NCI-H1092 (cell line): ENCODE measurements at places on chromosomes 2 and 18.

GRCh38 chr2:174659069-174659900, 61.7 kb upstream of the WIPF1 start:
- no peak for DNase-seq

DNA sequence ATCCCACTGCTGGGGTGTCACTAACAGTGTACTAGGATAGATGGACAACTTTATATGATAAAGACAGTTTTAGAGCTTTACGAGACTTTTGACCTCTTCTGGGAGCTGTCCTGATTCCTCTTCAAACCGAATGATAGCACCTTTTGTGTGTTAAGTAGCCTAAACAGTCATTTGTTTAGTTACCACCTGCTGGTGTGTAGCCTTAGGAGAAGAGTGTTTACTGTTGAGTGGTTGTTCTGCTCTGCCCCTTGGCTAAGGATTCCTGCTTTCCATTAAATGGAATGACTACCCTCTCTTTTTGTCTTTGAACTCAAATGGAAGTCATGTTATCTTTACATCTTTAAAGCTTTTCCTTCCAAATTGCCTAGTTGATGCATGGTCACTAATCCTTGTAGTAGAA, 28.0 kb upstream of the MGAT5 start:
- no peak for DNase-seq

DNA sequence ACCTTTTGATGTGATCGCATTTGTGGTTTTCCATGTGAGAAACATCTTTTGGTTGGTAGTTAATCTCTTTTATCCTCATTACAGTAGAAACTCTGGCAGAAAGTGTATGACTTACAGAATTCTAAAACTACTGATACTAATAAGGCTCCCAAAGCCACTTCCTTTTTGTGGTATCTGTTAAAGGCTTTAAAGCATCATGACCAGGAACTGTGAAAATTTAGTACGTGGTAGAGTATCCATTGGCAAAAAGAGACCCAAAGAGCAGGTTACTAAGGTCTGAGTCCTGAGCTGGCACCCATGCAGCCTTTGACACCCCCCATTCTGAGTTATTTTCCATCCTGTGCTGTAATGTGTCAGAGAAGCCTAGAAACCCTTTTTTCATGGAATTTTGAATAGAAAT, 94.5 kb downstream of the DPP4 start:
- DNase-seq = no peak

GRCh38 chr2:190607014-190607597, 41.8 kb upstream of the NAB1 start:
- DNase-seq = no peak

DNA sequence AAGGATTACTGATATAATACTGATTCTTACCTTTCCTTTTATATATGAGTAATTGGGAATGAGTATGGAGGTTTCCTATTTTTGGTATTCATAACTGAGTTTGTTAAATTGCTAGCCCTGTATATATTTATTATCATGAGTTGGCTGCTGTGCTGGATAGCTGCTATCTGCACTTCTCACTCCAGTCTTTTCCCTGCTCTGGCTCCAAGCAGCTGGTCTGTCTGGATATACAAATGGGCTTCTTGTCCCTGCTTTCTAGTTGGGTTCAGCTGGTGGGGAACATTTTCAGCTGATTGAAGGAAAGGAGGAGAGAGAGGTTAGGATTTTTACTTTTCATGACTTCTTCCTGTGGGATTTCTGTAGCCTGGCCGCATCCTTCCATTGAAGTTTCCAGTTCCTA, 41.2 kb downstream of the AGFG1 start:
- no peak for DNase-seq

DNA sequence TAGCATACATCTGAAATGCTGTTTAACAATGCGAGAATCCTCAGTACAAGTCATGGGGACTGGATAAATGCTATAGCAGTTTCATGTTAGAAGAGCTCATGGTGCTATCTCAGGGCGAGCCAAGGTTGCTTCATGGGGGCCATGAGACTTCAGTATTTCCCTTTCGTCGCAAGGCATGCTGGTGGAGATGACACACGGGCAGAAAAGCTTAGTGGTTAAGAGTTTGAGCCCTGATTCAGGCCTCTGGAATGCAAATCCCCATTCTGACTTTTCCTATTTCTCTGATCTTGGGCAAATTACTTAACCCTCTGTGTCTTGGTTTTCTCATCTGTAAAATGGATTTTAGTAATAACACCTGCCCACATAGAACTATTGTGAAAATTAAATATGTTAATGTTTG, 57.4 kb upstream of the EPHA4 start:
- no peak for DNase-seq

DNA sequence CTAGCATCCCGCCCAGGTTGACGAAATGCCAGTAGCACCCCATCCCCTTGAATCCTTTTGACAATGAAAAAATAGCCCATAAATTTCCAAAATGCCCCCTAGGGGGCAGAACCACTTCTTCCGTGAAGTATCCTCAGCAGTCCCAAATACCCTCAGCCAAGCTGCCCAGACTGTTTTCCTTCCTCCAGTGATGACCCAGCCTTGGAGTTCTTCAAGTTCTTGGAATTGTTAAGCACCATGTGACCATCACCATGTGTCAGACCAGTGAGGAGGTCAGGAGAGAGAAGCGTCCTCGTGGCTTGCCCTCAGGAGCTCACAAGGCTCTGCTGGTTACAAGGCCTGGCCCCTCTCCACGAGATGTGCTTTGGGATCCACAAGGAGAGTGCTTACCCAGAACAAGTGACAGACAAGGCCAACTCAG, 1.4 kb upstream of the SLC23A3 start:
- no peak for DNase-seq

- DNase-seq = no peak
Observed at GRCh38 chr18:31102025-31102684, at the start of gene DSC2. Gene DSC2, minus strand, starts transcription at chr18:31102421. Its CDS starts 450 bp downstream, at chr18:31101971.

DNA sequence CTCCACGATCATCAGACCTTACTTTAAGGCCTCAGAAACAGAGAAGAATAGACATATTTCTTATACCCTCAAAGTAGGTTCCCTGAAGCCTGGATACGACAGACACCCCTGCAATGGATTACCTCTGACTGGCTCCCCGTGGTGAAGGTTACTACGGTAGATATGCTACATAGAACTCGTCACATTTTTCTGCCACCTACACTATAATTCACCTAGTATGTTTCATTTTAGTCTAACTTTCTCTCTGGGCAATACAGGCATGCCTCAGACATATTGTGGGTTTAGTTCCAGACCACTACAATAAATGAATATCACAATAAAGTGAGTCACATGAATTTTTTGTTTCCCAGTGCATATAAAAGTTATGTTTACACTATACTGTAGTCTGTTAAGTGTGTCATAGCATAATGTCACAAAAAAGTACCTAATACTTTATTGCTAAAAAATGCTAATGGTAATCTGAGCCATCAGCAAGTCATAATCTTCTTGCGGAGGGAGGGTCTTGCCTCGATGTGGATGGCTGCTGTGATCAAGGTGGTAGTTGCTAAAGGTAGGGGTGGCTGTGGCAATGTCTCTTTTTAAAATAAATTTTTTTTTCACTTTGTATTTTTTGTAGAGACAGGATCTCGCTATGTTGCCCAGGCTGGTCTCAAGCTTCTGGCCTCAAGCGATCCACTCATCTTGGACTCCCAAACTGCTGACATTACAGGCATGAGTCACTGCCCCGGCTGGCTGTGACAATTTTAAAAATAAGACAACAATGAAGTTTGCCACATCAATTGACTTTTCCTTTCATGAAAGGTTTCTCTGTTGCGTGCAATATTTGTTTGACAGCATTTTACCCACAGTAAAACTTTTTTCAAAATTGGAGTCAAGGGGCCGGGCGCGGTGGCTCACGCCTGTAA, 64.6 kb downstream of the TGIF1 start:
- DNase-seq = no peak

- DNase-seq = no peak
Observed at GRCh38 chr2:85527787-85528186, 11.2 kb upstream of the MAT2A start.

GRCh38 chr2:123770996-123771720, 253.9 kb upstream of the CNTNAP5 start:
- DNase-seq = no peak

GRCh38 chr2:6352906-6353515, 512.7 kb downstream of the CMPK2 start:
- peak; percentile 14 for DNase-seq

DNA sequence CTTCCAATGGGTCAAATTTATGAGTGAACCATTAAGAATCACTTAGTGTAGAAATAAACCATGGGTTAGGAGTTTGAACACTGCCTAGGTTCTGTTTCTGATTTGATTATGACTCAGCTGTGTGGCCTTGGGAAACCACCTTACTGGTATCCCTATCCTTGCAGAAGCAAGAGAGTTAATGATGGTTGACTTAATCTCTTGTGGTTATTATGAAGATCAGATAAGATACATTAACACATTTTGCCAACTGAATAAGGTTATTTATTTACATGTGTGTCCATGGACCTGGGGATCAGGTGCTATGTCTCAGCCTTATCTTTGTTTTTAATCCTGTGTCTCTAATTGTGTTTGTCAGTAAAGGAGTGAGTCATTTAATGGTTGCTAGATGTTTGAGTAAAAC, 5.4 kb upstream of the KCNJ13 start:
- DNase-seq = no peak

DNA sequence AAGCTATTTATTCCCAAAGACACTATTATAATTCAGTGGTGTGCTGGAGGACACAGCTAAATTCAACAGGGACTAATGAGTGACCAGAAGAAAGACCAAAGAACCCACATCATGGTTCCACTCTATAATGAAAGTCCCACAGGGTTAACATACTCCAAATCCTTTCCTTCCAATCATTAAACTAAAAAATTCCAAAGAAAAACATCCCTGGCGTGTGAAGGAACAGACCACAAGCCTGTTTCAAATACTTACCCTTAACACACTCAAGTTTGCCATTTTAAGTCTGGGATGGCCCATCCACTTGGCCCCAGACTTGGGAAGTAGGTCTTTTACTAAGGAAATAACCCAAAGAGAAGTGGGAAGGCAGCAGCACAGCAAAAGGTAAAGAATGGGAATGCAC, 150.1 kb upstream of the CCDC150 start:
- no peak for DNase-seq

- DNase-seq = no peak
Observed at GRCh38 chr2:20676353-20677215, 9.6 kb downstream of the GDF7 start.

DNA sequence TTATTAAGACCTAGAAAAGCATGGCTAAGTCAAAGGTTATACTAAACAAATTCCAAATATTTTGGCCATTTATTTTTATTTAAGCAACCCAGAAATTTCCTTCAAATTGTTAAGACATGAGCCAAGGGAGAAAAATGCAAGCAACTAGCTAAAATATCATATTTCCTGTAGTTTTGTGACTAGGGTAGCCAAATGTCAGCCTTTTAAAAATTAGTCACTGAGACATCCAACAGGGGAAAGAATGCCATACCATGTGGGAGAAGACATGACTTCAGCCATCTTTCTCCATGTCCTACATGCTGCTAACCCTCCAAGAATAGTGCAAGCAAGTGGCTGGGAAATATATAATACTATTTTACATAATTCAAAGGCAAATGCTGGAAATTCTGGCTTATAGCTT, 197.9 kb downstream of the DSEL start:
- DNase-seq = no peak

GRCh38 chr18:37464257-37464656, 101.3 kb downstream of the CELF4 start:
- DNase-seq = no peak

- no peak for DNase-seq
Observed at GRCh38 chr18:23648456-23648855, 14.3 kb downstream of the ANKRD29 start.

DNA sequence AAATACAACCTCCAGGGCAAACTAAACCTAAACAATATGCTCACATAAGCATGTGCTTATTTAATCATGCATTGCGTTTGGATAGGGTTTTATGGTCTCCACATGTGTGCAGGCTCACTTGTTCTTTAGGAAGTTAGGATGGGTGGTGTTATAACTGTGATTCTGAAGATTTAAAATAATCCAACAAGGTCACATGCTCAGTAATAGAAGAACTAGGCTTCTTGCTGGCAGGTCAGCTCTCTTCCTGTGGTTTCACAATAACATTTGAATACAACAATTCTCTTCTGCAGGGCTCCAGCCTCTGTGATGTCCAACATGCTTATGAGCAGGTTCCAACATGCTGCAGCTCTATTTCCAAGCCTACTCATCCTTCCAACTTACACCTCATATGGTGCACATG, 84.0 kb downstream of the MYL12B start:
- no peak for DNase-seq

DNA sequence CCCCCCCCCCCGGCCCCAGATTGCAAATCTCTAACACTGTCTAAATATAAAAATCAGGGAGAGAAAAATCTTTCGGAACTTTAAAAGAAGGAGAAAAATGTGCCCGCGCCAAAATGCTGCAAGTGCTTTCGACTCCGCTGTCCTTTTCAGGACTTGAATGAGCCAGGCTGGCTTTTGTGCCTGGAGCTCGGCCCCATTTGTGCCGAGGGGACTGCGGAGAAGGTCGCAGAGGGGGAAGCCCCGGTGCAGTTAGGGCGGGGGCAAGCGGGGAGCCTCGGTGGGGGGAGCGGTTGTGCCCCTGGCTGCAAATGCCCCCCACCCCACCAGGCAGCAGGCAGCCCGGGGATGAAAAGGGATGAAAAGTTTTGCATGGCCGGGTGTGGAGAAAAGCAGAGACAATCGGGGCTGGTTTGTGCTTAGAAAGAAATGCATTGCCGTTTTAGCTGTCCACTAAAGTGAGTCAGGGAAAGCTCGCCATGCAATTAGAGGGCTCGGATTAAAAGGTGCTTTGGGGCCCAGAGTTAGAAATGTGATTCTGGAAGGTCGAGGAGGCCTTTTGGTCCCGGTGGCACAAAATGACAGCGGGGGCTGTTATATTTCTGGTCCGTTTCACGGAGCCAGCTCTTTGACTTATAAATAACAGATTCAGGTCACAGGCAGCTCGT, 1.6 kb downstream of the INHBB start:
- no peak for DNase-seq

DNA sequence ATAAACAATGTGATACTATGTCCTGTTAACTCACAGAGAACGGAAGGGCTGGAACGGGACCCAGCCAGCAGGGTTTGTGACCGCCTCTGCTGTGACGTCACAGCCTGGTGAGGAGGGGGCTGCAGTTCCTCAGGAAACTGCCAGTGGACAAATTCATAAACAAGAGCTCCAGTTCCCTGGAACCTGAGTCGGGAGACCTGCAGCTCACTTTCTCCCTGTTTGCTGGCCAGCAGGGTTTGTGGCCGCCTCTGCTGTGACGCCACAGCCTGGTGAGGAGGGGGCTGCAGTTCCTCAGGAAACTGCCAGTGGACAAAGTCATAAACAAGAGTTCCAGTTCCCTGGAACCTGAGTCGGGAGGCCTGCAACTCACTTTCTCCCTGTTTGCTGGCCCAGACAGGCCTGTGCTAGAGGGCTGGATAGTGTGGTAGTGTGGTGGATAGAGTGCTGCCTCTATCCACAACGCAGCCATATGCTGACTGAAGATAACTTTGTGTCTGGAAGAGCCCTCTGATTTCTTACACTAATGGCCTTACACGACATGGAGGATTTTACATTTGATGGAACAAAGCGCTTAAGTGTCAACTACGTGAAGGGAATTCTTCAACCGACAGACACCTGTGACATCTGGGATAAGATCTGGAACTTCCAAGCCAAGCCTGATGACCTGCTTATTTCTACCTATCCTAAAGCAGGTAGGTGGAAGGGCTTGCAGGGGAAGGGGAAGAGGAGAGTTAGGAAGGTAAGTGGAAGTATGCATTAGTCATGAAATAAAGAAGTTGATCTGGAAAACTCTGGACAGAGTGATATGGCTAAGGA, at the start of gene SULT1C4:
Gene SULT1C4 (plus strand): TSS at position 140 of the 816 bp plus-strand sequence. CDS start 384 bp downstream, at position 524.
- no peak for DNase-seq
